ENCODE measurements at places on chromosomes 7 and 10. TPM values are rescaled to one million over a fixed set of nuclear protein-coding genes. Genes with fewer than 3 reads are reported as not detected.

DNA sequence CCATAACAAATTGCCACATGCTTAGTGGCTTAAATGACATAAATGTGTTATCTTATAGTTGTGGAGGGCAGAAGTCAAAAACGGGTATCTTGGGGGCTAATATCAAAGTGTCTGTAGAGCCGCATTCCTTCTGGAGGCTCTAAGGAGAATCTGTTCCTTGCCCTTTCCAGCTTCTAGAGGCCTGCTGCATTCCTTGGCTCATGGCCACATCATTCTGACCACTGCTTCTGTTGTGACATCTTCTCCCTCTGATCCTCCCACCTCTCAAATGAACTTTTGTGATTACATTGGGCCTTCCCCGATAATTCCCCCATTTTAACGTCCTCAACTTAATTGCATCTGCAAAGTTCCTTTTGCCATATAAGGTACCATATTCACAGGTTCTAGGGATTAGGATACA is 76.1 kb downstream of the CYP26A1 start:
- peaks cover 51% of the 10 kb centered on the region for H3K27me3 ChIP-seq
- no peak for DNase-seq
- peaks cover 12% of the 10 kb centered on the region for H3K4me1 ChIP-seq
- no peak overlapping the region for H3K4me3 ChIP-seq

Gene COL13A1
- total RNA-seq, result 0.43 TPM

Gene ATP6V0A4
- 0.89 TPM for total RNA-seq

DNA sequence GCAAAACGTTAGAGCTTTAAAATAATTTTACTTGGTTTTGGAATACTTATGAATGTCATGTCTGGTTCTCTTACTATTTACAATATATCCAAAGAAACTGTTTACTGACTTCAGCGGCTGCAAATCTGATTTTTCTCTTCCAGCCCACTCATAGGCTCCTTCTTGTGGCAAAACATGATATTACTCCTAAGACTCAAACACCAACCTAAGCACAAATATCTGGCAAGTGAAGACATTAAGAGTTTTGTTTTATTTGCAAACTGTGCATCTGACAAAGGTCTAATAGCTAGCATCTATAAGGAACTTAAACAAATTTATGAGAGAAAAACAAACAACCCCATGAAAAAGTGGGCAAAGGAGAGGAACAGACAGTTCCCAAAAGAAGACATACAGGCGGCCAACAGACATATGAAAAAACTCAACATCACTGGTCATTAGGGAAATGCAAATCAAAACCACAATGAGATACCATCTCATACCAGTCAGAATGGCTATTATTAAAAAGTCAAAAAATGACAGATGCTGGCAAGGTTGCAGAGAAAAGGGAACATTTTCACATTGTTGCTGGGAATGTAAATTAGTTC is 20.3 kb upstream of the GJC3 start:
- no peaks in the 10 kb centered on the region for H3K4me1 ChIP-seq
- peaks cover 8% of the 10 kb centered on the region for H3K27me3 ChIP-seq
- no peak overlapping the region for H3K4me3 ChIP-seq
- no peak overlapping the region for H3K27ac ChIP-seq

- no peak for DNase-seq
- no peak overlapping the region for H3K27ac ChIP-seq
- peaks cover 58% of the 10 kb centered on the region for H3K27me3 ChIP-seq
- no peaks in the 10 kb centered on the region for H3K36me3 ChIP-seq
- H3K4me1 ChIP-seq, result no peaks in the 10 kb centered on the region
These were observed 333.2 kb upstream of the PODXL start for GRCh38 chr7:131889572-131890150.

GRCh38 chr7:132526111-132526740 is 50.0 kb downstream of the PLXNA4 start:
- H3K4me1 ChIP-seq, result no peaks in the 10 kb centered on the region
- H3K36me3 ChIP-seq, result no peaks in the 10 kb centered on the region
- H3K4me3 ChIP-seq, result no peak overlapping the region

Gene FAM13C
- total RNA-seq, result 10.1 TPM

Gene SPDYE2
- total RNA-seq, result not detected

- H3K36me3 ChIP-seq, result peaks cover 3% of the 10 kb centered on the region
- H3K4me3 ChIP-seq, result peak within 1 kb of the TSS; percentile 91
- peaks cover 4% of the 10 kb centered on the region for H3K4me1 ChIP-seq
These were observed at the start of gene ICA1 for GRCh38 chr7:8261711-8262695. Gene ICA1 (minus strand): TSS chr7:8262167. CDS start chr7:8235926, 26,241 bp downstream.

Data from type B pancreatic cell (in vitro differentiated cells).